OCI-LY7 (cell line): ENCODE measurements at places on chromosomes 3 and 15.

DNA sequence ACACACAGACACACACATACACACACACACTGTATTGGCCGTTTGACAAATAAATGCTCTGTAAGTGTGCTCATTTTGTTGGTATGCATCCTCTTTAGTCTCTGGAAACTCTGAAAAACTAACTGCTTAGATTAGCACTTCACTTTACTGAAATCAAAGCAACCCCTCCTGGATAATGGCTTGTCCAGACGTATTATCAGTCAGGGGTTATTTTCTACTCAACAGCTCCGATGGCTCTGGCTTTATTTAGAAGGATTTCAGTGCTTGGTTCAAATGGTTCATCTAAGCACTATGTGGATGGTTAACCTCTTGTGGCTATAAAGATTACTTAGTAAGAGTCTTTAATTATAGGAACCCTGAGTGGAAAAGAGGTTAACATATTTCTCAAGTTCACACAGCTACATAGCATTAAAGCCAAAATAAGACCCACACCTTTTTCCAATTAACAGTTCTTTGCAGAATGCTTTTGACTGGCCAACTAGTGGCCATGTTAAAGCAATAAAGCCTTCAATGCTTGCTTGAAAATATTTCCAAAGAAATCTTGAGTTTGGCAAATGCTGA is 516.1 kb upstream of the NAALADL2 start:
- no peak for DNase-seq

DNA sequence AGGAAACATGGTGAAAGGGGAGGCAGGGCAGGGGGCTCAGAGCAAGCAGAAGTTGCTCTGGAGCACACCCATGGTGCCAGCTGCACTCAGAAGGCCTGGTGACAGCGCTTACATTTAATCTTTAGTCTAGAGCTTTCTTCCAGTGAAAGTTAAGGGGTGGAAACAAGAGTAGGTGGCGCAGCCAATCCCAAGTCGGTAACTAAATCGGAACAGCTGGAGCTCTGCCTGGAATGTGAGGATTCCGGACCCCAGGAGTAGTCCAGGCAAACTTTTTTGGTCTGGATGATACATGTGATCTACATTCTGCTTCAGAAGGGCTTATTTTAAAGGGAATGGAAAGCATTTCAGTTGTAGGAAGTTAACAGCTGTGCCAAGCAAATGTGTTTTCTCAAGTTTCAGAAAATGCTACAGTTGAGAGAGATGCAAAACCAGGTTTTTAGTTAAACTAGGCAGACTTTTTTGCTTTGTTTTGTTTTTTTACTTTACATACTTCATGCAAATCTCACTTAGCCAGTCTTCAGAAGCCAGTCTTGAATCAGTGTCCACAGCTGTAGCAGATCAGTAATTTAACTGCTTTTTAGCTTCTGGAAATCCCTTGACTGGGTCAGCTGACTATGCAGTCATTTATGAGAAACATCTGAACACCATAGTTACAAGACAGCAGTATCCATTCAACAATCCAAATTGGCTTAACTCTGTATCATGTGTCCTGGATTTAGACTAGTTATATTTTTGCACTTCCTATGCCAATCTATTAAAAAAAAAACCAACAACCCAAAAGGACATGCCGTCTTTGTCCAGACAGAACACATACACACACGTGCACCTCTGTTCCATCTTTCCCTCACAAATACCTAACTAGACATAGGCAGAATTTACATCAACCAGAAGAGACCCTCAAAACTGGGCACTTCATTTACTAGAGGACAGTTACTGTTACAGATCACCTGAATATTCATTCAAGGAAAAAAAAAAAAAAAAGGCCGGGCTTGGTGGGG is 33.2 kb downstream of the ZNF106 start:
- DNase-seq, result peak; percentile 87

- no peak for DNase-seq
Observed at GRCh38 chr3:194766845-194767244, 81.2 kb downstream of the FAM43A start.

DNA sequence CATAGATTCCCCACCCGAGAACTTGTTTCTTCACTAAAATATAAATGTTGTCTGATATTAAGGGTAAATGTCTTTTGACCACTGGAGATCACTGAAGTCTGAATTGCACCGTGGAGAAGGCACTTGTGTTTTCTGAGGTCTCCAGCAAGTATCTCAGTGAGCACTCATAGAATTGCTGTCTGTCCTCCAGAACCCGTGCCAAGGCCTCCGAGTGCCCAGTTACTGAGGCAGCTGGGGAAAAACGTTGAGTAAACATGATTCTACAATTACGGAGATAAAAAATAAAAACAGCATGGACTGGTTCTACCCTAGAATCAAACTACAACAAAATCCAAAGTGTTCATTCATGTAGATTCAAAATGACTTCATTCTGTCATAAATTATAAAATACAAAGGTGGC is 60.0 kb downstream of the MLH1 start:
- DNase-seq, result no peak

DNA sequence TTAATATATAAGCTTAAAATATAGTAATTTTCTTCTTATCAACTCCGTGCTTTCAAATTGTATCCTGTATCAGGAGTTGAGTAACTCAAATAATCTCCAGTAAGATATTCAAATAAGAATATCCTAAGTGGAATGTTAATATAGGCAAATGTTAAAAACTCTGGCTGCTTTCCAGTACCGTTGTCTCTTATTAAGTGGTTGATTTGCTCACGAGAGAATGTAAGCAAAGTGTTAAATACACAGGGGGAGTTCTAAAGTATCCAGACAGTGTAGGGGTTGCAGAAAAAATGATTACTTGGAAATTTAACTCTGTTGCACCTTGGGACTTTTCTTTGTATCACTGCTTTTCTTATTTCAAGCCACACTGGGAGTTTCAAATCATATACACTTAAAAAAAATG is 478.9 kb upstream of the TBL1XR1 start:
- DNase-seq, result no peak

DNA sequence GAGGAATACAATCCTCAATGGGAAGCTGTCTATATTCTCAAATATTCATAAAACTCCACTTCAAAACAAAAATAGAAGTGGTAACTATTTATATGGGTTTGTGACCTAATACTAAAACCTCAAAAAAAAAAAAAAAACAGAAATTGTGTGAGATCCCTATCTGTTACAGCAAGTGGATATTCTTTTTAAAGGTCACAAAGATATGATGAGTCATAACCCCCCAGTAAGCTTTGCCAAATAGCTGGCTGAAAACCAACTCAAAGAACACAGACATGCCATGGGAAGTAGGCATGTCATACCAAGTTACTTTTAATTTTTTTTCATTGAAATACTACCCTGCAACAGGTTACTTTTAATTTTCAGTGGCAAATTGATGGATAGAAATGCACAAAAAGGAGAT is 62.5 kb downstream of the CBLB start:
- no peak for DNase-seq

GRCh38 chr3:183193762-183194689 is 31.5 kb upstream of the LAMP3 start:
- no peak for DNase-seq

DNA sequence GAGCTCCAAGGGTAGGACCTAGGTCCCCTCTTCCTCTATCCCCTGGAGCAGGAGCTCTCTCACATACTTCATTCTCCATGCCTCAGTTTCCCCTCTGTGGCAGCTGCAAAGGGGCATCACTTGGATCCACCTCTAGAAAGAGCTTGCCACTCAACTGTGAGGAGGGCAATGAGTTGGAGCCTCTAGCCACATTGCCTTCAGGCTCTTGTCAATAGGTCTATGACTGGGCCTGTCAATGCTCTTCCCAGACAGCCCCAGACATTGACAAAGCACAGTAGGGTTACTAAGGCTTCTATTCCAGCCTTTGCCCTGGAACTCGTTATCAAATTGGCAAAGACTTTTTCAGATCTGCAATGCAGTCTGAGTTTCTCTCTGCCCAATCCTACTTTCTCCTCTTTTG is 4.4 kb upstream of the VIPR1 start:
- no peak for DNase-seq

DNA sequence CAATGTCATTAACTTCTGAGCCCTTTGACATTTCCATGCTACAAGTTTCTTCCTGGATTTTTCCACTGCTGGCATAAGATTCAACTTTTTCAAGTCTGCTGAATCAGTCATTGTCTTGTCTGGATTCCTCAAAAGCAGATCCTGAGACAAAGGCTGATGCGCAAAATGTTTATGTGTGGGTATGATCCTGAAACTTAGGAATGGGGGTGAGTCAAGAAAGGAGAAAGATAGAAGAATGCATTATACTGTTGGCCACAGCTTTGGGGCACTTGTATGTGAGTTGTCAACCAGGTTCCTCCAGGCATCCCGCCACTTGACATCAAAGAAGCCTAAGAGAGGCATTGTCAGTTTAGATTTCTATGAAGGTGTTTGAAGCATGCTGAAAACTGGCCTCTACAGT is 50.4 kb downstream of the FOXB1 start:
- DNase-seq, result no peak

DNA sequence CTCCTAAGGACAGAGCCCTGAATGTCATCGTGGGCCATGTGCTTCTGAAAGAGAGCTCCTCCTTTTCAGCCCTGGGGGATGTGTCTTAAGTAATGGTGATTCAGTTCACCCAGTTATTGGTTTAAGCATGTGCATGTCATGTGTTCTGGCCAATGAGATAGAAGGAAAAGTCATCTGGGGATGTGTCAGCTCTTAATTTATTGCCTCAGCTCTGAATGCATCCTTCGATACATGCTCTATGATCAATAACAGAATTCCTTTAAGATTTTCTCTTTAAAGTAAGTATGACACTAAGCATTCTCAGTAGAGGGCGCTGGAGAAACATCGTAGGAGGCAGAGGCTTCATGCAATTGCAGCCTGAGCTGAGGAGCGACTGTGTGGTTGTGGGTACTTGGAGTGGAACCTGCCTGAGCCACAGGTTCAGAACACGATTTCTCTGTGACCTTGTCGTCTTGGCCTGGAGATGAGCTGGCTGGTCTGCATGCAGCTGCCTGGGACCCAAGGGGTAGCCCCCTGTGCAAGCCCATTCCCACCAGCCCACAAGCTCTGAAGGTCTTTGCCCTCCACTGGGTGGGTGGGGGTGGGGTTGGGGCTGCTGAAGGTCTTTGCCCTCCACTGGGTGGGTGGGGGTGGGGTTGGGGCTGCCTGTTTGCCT is 69.5 kb downstream of the C3orf38 start:
- peak; percentile 81 for DNase-seq

- no peak for DNase-seq
Observed at GRCh38 chr3:122969585-122970469, 57.7 kb downstream of the SEMA5B start.

DNA sequence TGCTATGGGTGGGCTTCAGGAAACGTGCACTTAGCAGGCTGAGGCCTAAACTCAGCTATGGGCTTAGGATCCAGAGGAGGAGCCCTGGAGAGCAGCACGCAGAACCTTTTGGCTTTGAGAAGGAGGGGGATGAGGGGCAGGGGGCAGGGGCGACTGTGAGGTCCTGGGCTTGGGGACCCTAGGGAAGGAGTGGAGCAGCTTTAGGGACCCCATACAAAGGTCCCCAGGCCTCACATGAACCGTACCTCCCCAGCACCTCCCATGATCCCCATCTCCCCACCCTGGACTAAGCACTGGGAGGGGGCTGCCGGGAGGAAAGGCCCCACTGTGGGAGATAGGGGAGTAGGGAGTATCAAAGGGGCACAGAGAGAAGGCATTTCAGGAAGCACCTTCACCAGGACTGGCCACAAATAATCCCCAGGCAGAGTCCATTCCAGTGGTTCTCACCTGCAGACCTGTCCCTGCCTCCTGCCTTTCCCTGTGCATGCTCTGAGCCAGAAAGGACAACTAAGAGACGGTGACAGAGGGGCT is 62.0 kb upstream of the KLF13 start:
- no peak for DNase-seq

DNA sequence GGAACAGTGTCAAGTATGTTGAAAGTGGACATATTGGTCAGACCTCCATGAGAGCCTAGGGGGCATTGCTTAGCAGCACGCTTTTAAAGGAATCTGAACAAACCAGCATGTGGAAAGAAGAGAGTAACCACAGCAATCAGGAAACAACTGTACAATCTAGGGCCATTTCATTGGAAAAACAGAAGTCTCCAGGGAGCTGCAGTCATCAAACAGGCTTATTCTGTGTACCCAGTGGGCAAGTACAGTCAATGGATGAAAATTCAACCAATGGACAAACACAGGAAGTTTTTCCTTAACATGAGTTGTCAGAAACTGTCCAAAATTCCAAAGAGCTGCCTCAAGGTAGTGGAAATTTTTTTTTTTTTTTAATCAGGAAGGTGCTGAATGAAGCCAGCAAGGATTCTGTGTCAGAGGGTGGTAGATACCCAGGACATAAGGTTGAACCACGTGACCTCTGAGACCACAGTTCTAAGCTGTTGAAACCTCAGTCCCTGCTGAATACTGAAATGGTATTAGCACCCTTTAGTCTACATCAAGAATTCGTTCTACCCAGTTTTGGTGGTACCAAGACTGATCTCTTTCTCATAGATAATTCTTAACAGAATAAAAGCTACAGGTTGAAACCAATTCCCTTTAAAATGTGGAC is 4.4 kb upstream of the DLG1 start:
- DNase-seq, result no peak

DNA sequence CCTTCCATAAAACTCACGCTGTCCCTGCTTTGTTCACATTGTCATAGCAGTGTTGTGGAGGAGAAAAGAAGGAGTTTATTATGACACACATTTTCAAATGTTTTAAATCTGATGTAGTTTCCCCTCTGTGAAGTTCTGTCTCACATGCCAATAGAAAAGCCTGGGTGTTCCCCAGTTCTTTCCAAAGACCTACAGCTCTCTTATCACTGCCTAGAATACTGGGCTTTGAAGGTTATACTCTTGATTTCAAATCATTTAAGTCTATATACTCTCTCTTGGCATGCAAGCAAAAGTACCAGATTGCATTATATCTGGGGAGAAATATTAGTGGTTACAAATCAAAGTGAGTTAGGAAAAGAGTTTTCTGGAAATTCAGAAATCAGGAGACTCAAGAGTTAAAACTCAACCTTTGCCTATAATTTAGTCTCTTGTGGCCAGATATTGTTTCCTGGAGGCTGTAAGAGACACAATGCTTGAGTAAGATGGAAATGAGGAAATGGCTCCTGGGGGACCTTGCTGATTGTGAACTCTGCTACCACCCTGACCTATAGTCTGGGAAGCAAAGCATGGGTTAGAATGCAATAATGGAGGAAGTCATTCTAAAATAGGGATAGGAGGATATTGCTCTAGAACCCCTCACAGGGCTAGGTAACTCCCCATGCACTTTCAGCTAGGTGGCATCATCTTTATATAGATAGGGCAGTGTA is 182.8 kb downstream of the KCNAB1 start:
- DNase-seq, result no peak

DNA sequence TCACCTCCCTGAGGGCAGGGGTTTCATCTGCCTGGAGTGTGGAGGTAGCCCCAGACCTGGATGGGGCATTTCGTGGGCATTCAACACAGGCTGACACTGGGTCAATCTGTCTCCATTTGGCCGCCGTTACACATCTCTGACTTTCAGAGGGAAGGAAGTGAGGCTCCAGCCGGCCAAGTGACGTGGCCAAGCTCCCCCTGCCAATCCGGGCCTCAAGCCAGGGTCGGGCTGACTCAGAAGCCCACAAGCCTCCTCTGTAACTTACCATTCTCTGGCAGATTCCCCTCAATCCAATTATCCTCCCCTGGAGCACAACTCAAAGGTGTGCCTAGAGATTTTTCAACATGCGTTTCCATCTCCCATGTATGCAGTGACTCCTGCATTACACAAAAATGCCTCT is 227.6 kb downstream of the KLF13 start:
- no peak for DNase-seq
